Activated CD4-positive, alpha-beta T cell treated with anti-CD3 and anti-CD28 coated beads, Interleukin-2, amount 10 ng/mL, durations not matched to agents 7 days and 5 days (primary cell): ENCODE measurements at places on chromosomes 6 and 20. TPM values are rescaled to one million over a fixed set of nuclear protein-coding genes. Genes with fewer than 3 reads are reported as not detected.

SPDEF gene
- not detected for total RNA-seq

DNA sequence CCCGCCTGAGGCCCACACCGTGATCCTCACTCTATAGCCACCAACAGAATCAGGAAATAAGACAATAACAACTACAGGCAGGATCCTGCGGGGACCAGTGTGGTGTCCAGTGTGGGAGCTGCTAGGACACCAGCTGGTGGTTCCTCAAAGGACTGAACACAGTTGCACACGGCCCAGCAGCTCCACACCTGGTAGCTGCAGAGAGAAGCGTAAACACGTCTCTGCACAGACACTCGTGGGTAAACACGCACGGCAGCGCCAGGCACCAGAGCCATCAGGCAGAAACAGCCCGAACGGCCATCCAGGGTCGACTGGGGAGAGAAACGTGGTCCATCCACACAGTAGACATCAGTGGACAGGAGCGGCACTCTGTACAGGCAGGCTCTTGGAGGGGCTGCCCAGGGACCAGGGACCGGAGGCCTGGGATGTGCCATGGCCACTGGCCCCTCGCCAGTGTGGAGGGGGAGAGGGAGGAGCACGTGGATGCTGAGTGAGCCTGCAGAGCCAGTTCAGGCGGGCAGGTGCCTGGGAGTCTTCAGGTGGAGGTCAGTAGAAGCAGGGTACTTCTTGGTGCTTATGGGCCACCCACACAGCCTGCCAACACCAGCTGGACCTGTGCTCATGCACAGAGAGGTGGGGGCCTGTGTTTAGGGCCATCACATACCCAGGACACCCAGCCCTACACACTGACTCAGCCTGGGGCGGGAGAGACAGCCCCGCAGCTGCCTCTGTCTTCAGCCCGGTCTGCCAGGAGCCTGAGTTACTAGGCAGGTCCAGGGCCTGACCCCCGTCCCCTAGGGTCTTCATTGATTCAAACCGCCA, 7.4 kb upstream of the LAMA5 start:
- H3K27ac ChIP-seq: no peak overlapping the region
- peaks cover under 1% of the 10 kb centered on the region for H3K27me3 ChIP-seq
- no peak overlapping the region for H3K4me3 ChIP-seq
- H3K4me1 ChIP-seq: no peaks in the 10 kb centered on the region
- DNase-seq: no peak

PROKR2 gene
- total RNA-seq: not detected

EYA2 gene
- not detected for total RNA-seq

DNA sequence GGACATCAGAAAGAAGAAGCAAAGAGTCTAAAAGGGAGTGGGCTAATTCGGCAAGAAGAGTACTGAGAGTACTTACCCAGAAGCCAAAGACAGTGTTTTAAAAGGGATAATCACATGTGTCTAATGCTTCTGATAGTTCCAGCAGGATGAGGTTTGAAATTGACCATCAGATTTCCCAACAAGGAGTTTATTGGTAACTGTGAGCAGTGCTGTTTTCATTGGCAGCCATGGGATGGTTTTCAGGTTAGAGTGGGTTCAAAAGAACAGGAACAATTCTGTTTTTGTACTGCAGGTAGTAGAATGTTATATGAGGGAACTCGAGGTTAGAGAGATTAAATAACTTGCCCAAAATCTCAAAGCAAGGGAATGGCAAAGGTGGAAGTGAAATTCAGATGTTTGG, 8.5 kb downstream of the RNF217 start:
- no peak overlapping the region for H3K4me3 ChIP-seq
- H3K27me3 ChIP-seq: peaks cover 4% of the 10 kb centered on the region
- no peaks in the 10 kb centered on the region for H3K36me3 ChIP-seq
- H3K27ac ChIP-seq: no peak overlapping the region
- H3K4me1 ChIP-seq: peaks cover 5% of the 10 kb centered on the region

DNA sequence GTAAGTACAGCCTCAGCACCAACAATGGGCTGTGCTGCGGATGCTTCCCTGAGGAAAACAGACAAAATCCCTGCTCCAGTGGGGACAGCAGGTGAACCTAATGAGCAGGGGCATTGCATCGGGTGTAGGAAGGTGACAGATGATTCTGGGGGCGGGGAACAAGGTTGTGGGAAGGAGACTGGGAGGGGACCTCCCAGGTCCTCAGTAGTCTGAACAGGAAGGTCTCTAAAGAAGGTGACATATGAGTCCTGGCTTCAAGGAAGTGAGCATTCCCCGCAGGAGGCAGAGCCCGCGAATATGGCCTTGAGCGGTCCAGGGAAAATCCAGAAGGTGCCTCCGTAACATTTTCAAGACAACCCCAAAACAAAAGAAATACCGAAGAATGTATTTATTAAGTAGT, 19.4 kb downstream of the ULBP1 start:
- peaks cover 2% of the 10 kb centered on the region for H3K36me3 ChIP-seq
- H3K4me3 ChIP-seq: no peak overlapping the region
- DNase-seq: no peak
- H3K4me1 ChIP-seq: peaks cover 8% of the 10 kb centered on the region
- H3K27ac ChIP-seq: no peak overlapping the region
- peaks cover 79% of the 10 kb centered on the region for H3K27me3 ChIP-seq

GRCh38 chr20:54727490-54727889, 252.1 kb downstream of the DOK5 start:
- H3K27me3 ChIP-seq: no peaks in the 10 kb centered on the region
- no peak for DNase-seq
- H3K4me3 ChIP-seq: no peak overlapping the region
- no peak overlapping the region for H3K27ac ChIP-seq
- H3K4me1 ChIP-seq: no peaks in the 10 kb centered on the region

GRCh38 chr20:29873946-29874345, 1383.5 kb upstream of the DEFB115 start:
- no peaks in the 10 kb centered on the region for H3K4me1 ChIP-seq
- no peak overlapping the region for H3K4me3 ChIP-seq
- H3K27ac ChIP-seq: no peak overlapping the region
- DNase-seq: no peak

SPINT3 gene
- not detected for total RNA-seq

DNA sequence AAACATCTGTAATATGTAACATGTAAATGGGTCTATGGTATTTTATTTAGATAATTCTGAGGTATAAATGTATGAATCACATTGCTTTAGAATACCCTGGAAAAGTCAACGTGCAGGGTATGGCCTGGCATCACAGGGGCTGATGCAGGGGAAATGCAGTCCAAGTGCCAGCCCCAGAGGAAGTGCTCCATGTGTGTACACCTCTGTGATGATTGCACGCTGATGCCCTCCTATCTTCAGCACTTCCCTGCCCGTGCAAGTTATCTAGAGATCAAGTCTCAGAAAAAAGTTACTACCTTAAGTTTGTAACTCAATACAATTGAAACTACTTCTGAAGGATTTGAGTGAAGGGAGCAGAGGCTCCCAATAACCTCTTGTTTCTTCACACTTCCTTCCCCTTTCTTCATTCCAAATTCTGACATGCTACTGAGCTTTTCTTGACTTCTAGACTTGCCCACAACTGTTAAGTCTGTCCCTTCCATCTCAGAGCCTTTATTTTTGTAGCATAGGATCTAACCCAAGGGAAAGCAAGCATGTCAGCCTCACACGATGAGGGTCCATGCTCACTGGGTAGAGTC, 2.2 kb downstream of the SMLR1 start:
- H3K4me3 ChIP-seq: no peak overlapping the region
- no peaks in the 10 kb centered on the region for H3K36me3 ChIP-seq
- peaks cover 13% of the 10 kb centered on the region for H3K4me1 ChIP-seq
- H3K27ac ChIP-seq: no peak overlapping the region
- no peak for DNase-seq

BNIP5 gene
- total RNA-seq: not detected

ABT1 gene
- total RNA-seq: 27.4 TPM

DNA sequence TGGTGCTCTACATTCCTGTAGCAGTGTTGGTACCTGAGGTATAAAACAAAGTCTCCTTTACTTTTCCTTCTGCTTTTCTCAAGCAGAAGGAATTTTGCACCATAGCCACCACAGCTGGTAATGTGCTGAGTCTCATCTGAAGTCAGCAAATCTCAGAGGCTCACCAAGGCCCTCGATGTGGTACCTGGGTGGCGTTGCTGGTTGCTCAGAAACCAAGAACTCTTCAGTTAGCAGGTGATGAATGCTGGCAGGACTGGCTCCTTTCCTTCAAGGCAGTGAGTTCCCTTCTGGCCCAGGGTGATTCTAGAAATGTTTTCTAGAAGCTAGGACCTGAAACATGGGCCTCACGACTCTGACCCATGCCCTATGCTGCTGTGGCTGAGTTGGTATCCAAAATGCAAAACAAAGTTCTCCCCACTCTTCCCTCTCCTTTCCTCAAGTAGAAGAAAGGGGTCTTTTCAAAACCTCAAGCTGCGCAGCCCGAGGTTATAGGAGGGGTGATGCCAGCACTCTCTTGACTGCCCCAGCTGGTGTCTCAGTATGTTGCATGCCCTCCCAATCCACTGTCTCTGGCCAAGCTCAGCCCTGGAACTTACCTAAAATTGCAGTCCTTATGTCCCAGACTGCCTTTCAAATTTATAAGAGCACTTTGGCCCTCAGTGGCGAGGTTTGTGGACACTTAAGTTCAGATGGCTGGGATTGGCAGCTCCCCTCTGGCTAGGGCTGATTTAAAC, 592.3 kb downstream of the FRK start:
- H3K27me3 ChIP-seq: no peaks in the 10 kb centered on the region
- H3K4me3 ChIP-seq: no peak overlapping the region
- H3K27ac ChIP-seq: no peak overlapping the region
- no peaks in the 10 kb centered on the region for H3K4me1 ChIP-seq
- no peak for DNase-seq

- H3K27ac ChIP-seq: peak overlapping the region; percentile 32
- no peaks in the 10 kb centered on the region for H3K4me1 ChIP-seq
- H3K27me3 ChIP-seq: no peaks in the 10 kb centered on the region
- DNase-seq: no peak
- H3K36me3 ChIP-seq: peaks cover 61% of the 10 kb centered on the region
Observed at GRCh38 chr20:24966317-24967012, 17.4 kb downstream of the CST7 start.

LHFPL5 gene
- total RNA-seq: not detected

- no peaks in the 10 kb centered on the region for H3K36me3 ChIP-seq
- H3K27ac ChIP-seq: no peak overlapping the region
- DNase-seq: no peak
- H3K27me3 ChIP-seq: peaks cover 13% of the 10 kb centered on the region
Observed at GRCh38 chr6:84027340-84028181, 6.0 kb upstream of the MRAP2 start.

- H3K27ac ChIP-seq: no peak overlapping the region
- no peak overlapping the region for H3K4me3 ChIP-seq
- H3K27me3 ChIP-seq: no peaks in the 10 kb centered on the region
- no peaks in the 10 kb centered on the region for H3K4me1 ChIP-seq
Observed at GRCh38 chr6:108383981-108384380, 89.1 kb downstream of the AFG1L start.

CBLN4 gene
- not detected for total RNA-seq

GRCh38 chr6:31057426-31058003, 47.2 kb downstream of the MUC22 start:
- H3K27me3 ChIP-seq: peaks cover 27% of the 10 kb centered on the region
- H3K27ac ChIP-seq: no peak overlapping the region
- no peaks in the 10 kb centered on the region for H3K36me3 ChIP-seq
- H3K4me3 ChIP-seq: no peak overlapping the region
- H3K4me1 ChIP-seq: no peaks in the 10 kb centered on the region

DNA sequence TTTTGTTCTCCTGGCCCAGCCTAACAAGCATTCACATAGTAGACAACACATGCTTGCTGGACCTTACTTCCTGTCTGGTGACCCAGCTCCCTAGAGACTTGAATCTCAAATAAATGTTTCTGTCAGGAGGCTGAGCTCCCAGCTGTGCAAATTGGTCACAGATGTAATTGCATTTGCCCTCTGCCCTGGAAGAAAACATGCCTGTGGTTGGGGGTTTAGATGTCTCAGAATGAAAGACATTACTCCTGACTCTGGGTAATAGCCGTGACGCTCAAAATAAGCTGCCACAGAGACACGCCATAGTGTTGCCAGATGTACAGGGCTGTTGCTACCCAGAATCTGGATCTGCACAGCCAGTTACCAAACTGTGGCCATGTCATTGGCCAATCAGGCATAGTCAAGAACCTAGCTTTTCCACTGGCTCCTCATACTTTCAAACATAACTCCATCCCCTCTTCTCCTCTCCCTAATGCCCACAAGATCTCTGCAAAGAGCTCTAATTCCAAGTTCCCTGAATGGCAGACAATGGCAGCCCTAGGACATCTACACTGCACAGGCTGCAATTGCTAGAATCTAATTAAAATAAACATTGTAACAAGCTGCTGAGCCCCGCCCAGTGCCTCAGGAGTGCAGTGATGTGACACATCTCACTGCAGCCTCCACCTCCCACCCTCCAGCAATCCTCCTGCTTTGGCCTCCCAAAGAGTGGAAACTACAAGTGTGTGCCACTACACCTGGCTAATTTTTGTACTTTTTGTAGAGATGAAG, 32.8 kb upstream of the GMPR start:
- H3K4me3 ChIP-seq: no peak overlapping the region
- peaks cover 15% of the 10 kb centered on the region for H3K27me3 ChIP-seq
- H3K36me3 ChIP-seq: no peaks in the 10 kb centered on the region

GRCh38 chr20:24585796-24586522, 116.5 kb downstream of the SYNDIG1 start:
- H3K4me1 ChIP-seq: no peaks in the 10 kb centered on the region
- no peaks in the 10 kb centered on the region for H3K27me3 ChIP-seq
- H3K27ac ChIP-seq: no peak overlapping the region
- no peaks in the 10 kb centered on the region for H3K36me3 ChIP-seq
- DNase-seq: no peak

FAM217A gene
- not detected for total RNA-seq

HTR1B gene
- not detected for total RNA-seq

TINAG gene
- total RNA-seq: not detected

DNA sequence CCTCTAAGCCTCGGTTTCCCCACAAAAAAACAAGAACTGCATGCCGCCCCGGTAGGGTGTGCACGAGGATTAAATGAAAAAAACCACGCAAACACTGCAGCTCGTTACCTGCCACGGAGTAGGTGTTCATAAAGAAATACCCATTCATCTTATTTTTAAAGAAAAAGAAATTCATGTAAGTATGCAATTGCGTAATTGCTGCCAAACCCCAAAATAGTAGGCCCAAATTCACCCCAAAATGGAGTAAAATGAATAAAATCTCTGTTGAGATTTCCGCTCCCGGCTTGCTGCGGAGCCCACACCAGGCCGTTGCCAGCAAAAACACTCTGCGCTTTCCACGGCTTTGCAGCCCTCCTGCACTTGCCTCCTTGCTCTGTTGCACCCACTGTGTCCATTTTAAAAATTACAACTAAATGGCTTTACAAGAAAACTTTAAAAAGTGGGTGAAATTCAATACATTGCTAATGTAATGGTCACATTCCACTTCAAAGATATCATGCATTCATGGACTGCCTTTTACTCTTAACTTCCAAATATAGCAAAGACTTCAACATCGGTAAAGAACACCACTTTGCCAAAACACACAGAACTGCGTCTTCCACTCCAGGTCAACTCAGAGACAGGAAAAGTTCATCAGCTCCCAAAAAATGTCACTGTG, 125.0 kb downstream of the ZMYND8 start:
- no peak overlapping the region for H3K27ac ChIP-seq
- H3K4me1 ChIP-seq: no peaks in the 10 kb centered on the region
- peaks cover 31% of the 10 kb centered on the region for H3K36me3 ChIP-seq
- no peaks in the 10 kb centered on the region for H3K27me3 ChIP-seq

GRCh38 chr6:34386316-34387137, 5.9 kb downstream of the NUDT3 start:
- DNase-seq: no peak
- no peak overlapping the region for H3K27ac ChIP-seq
- H3K27me3 ChIP-seq: no peaks in the 10 kb centered on the region
